ENCODE measurements at places on chromosomes 7 and 10.
A peak's percentile ranks its signal among the peaks of the same experiment; 100 is the strongest.

GRCh38 chr7:84841809-84842208, 345.0 kb downstream of the SEMA3D start:
- DNase-seq = no peak

DNA sequence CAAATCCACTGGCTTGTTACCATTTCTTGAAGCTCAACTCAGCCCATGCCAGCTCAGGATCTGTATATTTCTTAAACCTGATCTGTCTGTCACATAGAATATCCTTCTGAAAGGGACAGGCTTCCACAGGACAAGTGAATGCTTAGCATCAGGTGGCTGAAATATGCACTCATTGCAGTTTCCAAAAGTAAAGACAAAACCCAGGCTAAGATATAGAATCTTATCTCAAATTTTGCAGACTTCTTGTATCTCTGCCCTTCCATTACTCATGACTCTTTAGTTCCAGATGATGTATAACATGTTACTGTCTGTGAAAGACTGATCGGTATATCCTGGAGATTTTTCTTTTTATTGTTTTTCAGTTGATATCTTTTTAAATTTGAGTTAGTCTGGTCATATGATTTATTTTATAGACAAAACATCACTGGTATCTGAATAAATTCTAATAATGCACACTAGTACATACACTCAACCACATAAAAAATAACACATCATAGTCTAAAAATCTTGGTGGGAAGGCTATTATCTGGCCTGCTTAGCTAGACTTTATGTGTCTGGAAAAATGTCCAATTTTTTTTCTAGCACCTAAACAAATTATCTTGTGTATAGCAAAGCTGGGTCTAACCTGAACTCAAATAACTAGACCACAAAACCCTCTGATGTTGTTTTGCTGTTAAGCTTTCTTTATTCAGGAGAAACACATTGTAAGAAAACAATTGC, 182.6 kb downstream of the ADAM12 start:
- no peak for DNase-seq

DNA sequence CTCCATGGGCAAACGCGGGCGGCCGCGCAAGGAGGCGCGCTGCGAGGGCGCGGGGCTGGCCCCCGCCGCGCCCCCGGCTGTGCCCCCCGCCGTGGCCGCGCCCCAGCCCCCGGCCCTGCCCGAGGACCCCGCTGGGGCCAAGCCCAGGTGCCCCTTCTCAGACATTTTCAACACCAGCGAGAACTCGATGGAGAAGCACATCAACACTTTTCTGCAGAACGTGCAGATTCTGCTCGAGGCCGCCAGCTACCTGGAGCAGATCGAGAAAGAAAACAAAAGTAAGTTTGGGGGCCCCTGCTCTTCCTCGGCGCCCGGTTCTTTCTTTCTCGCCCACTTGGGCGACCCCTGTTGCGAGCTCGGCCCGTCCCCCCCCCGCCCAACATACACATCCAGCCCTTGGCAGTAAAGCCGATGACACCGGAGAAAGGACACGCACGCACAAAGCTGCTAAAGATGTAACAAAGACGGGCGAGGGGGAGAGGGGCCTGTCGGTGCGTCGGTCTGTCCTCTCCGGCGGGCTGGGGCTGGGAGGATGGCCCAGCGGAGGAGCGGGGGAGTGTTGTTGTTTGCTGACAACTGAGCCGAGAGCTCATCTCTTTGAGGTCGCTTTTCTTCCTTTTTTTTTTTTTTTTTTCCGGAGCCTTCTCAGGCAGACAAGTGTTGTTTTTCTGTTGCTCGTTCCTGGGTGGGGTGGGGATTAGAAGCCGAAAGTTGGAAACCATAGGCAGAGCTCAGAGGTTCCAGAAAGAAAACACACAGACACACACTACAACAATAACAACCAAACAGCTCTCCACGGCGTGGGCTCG, 604 bp downstream of the MXI1 start:
- peak; percentile 46 for DNase-seq

GRCh38 chr7:93921186-93921585, 349 bp upstream of the GNG11 start:
- DNase-seq = no peak

DNA sequence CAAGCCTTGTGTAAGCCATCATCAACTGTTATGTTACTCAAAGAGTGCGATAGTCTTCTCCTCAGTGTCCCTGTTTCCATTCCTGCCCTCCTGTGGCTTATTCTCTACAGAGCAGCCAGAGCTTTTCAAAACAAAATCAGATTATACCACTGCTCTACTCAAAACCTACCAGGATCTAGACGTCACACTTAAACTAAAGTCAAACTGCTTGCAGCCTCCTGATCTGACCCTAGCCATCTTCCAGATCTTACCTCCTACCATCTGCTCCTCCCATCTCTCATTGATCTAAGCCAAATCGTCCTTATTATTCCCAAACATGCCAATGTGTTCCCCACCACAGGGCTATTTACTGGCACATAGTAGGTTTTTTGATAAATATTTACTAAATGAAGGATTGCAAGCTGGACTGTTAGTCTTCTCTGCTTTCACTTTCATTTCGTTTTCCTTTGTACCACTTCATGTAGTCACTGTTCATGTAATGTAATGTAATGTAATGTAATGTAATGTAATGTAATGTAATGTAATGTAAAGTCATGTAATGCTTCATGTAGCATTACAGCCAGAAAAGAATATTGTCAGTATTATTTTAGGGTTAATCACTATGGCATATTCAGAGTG, 116.1 kb downstream of the GPR37 start:
- DNase-seq = no peak

DNA sequence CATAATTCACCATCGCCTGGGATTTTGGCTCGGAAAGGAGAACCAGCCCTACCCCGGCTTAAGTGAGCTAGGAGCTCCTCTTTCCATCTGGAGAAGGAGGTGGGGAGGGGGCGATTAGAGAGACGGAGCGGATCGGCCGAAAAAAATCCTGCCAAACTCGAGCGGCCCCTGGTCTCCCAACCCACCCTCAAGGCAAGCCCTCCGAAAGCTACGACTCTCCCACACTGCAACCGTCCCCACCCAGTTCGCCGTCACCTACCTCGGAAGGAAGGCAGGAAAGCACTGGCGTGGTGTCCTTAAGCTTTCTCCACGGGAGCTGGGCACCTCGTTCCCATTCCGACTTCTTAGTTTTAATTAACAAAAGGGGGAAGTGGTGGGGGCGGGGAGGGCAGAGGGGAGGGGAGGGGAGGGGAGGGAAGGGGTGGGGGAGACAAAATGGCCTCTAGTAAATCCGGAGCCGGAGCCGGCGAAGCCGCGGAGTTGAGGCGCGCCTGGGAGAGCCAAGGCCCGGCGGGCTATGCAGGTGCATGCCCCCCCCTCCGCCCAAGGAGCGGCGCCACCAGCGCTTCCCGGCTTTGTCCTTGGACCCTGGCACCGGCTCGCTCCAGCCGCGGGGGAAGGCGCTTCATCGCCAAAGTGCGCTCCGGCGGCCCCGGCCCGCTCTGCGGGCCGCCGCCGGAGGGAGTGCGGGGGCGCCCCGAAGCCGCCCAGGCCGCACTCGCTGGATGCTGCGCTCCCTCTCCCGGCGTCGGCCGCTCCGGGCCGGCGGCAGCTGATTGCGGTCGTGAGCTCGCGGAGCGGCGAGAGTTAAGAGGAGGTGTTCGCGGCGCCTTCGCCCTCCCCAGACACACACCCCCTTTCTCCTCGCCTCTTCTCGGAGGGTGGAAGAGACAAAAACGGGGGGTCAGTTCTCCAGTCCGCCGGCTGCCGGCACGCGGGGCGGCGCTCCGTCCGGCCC, at the start of gene LRRC4:
TSS of gene LRRC4 (minus strand) at position 784 of the 958 bp plus-strand sequence. CDS start 797 bp downstream, outside the sequence.
- no peak for DNase-seq

DNA sequence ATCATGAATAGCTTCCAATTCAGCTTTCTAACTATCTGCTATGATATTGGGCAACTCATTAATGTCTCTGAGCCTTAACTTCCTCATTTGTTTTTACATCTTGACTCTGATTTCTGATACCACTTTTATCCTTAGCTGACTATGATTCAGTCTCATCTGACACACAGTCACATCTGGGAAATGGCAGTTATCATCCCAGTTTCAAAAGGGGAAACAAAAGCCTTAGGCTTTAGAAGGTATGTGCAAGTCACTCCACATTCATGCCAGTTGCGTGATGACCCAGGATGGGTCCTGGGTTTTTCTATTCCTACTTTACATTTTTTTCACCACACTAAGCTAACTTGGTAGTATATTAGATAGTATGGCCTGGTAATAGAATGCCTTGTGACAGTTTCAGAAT, 12.7 kb downstream of the SCIN start:
- DNase-seq = no peak

GRCh38 chr7:99002148-99002826, 124.0 kb downstream of the TRRAP start:
- DNase-seq = no peak

- no peak for DNase-seq
Measured at GRCh38 chr7:37732253-37732652, 48.7 kb downstream of the GPR141 start.

DNA sequence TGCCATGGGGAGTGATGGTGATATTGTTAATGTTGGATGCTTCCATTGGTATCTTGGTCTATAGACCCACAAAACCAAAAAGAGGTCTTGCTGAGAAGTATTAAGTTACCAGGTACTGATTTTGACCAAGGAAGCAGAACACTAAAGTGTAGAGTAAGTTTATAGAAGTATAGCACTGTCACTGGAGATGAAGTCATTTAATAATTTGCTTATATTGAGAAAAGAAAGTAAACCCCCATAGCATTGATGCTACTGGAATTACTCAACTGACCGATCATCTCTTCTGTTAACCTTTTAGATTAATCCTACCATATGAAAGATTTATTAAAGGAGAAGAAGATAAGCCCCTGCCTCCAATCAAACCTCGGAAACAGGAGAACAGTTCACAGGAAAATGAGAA, 183.2 kb downstream of the RTKN2 start:
- DNase-seq = no peak

- no peak for DNase-seq
Measured at GRCh38 chr10:124644771-124645415, 99.3 kb downstream of the FAM53B start.

DNA sequence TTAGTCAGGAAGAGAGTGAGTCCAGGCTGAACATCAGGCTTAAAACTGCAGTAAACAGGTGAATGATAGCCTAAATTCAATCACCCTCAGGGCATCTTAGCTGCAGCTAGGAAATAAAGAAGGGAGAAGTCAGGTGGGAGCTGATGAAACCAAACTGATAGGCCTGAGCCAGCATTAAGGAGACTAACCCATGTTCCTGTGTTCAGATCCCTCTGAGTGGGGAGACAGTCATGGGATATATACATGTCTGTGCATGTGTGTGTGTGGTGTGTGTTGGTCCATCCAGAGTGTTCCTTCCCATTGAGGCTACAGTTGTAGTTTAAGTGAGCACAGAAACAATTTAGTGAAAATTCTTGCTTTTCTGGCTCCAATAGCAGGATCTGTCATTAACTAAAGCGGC, 480.9 kb downstream of the PHTF2 start:
- no peak for DNase-seq

DNA sequence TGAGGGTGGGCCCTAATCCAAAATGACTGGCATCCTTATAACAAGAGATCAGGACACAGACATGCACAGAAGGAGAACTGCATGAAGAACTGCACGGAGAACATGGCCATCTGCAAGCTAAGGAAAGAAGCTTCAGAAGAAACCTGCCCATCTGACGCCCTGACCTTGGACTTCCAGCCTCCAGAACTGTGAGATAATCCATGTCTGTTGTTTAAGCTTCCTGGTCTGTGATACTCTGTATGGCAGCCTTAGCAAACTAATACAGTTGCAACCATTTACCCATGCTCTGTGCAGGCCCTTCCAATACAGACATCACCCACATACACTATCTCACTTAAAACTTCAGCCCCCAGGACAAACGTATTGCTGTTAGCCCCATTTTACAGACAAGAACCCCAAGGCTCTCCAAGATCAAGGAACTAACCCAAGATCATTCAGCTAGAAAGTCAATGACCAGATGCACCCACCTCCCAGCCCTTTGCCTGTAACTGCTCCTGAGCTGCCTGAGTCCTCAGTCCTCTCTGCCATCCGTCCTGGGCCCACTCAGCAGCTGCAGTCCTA, 39.7 kb downstream of the DLG5 start:
- DNase-seq = no peak

GRCh38 chr10:70228491-70228890, 4.7 kb downstream of the PPA1 start:
- DNase-seq = no peak

DNA sequence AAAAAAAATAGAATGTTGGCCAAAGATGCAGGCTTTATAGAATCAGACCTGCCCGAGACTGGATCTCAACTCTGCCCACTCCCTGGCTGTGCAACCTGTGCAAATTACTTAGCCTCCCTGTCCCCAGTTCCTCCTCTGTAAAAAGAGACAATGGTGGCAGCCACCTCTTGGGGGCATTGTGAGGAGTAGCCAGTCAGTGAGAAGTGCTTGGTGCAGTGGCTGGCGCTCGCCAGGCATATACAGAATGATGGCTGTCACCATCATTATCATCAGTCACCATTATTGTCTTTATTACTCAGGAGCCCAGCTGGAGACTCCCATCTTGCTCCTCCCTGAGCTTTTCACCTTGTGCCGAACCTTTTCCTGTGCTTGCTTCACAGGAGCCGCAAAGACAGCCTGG, 29.4 kb upstream of the TRIM8 start:
- DNase-seq = no peak

DNA sequence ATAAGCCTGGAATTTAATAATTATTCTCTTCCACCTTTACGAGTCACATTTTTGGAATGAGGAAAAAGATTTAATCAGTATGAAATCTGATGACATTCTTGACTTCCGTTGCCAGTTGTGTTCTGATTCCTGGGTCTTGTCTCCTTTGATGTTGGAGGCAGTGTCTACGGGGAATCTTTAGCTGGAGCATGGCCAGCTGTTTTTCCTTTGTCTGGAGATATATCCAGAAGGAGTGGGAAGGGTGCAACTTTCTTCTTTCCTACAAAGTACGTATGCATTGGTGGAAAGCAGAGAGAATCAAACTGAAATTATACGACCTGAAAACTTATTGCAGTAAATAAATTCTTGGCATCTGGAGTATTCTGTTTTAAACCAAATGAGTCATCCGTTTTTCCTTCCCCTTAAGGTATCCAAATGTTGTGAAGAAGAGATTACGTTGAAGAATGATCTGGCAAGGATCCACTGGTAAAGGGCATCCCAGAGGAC, 6.9 kb upstream of the GNG11 start:
- DNase-seq = no peak

All from T follicular helper cell (primary cell).